Uterus (tissue), 4 donors: ENCODE measurements at places on chromosomes 2 and 18.

DNA sequence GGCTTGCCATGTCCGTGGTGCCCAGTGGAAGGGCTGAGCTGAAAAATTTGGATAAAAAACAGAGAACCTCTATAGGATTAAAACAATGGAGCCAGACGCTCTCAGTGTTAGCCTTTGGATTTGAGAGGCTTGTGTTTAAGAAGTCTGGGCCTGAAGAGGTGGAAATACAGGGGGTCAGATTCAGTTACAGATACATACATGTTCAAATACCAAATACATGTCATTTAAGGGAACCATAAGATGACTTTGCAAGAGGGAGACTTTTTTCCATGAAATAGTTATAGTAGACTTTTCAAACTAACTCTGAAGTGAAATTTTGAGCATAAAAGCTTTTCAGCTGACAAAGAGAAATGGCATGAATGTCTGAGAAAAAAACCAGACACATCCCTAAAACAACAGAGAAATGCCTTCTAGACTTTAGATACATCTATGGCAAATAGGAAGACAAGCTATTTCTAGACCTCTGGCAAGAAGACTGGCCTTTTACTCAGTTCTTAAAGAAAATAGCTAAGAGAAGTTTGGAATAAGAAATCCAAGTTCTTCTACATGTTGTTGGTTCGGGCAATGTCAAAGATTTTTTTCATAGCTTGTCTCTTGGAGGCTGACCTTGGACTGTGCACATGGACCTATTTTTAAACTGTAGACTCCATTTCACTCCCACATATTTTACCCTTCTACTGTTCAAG, 112.9 kb downstream of the LTBP1 start:
- no peak for DNase-seq

GRCh38 chr2:72996117-72996502, 75.4 kb downstream of the SFXN5 start:
- DNase-seq: peak; percentile 1

DNA sequence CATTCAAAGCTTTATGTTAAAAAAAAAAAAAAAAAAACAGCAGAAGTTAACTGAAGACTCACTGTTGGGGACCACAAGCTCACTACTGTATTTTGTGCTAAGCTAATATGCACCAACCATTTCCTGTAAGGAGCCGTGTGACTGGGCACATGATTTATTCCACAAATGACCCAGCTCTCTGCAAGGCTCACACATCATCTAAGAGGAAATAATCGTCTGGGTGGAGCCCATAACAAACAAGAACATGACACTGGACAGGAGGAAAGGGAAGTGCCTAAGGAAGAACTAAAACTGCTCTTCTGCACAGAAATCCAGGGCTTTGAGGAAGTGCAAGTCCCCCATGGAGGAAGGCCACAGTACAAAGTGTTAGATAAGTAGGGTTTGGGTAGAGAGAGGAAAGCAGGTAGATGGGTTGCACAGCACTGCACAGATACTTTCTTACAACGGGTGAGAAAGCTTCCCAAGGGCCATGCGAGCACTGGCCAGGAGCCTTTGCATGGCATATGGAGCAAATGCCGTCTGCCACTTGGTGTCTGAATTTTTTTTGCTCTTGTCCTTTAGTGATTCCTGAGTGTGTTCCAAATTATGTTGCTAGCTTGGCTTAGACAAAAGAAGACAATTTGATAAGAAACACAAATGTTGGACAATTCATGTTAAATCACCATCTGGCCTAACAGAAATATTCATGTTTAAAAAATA, 24.4 kb downstream of the NFE2L2 start:
- DNase-seq: no peak

DNA sequence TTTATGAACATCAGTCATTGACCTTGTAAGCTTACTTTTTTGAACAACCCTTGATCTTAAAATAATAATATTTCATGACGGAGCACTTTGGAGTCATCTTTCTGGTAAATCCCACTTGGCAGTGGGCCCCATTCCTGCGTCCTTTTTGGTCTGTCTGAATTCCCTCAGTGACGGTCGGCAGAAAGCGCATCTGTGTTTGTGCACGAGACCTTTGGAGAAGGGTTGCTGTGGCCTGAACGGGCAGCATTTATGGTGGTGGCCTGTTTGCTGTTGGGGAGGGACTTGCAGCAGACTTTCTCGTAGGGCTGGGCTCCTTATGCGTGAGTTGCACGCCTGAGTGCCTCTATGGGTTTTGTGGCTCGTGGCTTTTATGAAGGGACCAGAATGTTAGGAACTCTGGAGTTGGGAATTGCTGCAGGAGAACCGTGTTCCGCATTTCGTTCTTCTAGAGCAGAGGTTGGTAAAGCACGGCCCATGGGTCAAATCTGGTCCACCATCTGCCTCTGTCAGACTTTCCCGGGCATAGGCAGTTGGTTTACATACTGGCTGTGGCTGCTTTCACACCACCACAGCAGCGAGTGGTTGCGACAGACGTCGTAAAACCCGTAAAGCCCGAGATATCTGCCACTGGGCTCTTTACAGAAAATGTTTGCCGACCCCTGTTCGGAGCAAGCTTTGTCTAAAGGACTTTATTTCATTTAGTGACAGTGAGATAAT, 30.8 kb downstream of the LPIN1 start:
- DNase-seq: no peak

DNA sequence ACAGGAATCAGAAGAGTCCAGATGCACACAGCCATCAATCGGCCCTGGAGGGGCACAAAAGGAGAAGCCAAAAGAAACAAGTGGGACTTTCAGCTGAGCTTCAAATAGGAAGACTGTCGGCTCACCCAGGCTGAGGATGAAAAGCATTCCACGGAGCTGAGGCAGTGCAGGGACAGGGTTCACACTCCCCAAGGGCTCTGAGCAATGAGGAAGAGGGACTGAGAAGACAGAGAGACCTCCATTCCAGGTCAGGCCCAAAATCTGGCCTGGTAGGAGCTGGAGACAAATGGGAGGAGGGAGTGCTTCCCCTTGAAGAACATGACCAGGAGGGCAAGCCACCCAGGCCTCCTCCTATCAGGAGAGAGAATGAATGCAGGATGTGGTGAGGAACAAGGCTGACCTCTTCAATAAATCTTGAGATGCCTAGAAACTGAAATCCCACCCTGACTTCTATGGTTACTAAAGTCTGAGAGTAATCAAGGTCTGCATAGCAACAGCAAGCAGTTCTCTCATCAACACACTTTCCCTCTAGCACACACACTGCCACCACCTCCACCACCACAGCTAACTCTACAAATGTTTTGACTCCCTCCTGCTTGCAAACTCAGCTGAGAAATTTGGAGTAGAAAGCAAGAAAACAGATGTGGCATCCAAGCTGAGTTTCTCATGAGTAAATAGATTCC, 434.4 kb downstream of the TNS1 start:
- DNase-seq: no peak

DNA sequence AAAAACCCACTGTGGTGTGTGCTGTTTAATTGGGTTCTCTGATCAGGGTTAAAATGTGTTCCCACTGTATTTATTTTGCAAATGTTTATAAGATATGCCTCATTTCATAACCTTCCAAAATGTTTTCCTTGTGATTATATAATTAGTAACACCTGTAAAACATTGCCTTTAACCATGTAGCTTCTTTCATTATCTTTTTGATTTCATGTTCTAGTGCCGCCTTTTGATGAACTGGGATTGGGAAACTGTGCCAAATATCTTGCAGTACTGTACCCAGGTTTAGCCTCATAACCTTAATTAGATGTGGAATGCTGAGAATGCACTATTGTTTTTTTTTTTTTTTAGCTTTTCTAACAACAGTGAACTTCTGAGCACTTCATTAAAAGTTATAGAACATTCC, 96.9 kb downstream of the TANC1 start:
- no peak for DNase-seq

GRCh38 chr2:10267036-10267435, 35.7 kb upstream of the HPCAL1 start:
- DNase-seq: peak; percentile 6

DNA sequence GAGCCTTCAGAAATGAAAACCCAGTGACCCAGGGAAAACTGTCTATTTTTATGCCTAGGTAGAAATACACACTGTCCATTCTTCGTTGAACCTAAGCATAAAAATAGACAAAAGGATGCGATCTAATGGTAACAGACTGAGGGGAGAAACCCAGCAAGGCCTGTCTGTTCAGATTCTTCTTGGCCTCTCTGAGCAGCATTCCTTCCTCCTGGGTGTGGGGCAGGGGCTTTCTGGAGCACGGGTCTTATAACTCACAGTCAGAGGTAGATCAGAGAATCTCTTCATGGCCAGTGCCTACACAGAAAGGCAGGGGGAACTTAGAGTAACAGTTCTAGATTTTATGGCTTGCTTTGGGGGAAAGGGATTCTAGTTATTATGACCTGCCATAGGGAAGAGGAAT, 56.0 kb downstream of the PKDCC start:
- DNase-seq: no peak

- DNase-seq: no peak
Measured at GRCh38 chr18:66560094-66560493, 43.8 kb downstream of the CDH19 start.

GRCh38 chr2:240514631-240515030, 43.2 kb downstream of the ANKMY1 start:
- peak; percentile 7 for DNase-seq

GRCh38 chr2:101399021-101399799, 11.9 kb upstream of the CREG2 start:
- DNase-seq: no peak

DNA sequence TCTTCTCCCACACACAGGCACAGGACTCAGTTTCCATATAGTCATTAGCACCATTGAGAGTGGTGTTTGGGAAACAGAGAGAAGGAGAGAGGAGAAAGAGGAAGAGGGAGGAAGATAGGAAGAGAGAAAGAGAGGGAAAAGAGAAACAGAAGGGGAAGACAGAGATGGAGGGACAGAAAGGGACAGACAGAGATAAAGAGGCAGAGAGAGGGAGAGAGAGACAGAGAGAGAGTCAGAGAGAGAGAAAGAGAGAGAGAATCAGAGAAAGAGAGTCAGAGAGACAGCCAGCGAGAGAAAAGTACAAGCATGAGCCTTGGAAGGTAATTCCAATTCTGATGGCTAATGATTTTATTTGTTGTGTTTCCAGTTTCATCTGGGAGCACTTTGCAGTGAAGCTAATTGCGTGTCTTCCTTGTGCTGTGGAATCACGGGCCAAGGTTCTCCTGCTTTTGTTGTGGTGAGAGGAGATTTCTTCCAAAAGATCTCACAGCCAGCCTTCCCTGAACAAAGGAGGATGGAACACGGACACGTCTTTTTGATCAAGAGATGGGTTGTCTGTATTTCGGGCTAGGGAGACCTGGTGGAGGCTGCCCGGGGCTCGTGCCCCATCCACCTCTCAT, 153.6 kb upstream of the TWIST2 start:
- no peak for DNase-seq

DNA sequence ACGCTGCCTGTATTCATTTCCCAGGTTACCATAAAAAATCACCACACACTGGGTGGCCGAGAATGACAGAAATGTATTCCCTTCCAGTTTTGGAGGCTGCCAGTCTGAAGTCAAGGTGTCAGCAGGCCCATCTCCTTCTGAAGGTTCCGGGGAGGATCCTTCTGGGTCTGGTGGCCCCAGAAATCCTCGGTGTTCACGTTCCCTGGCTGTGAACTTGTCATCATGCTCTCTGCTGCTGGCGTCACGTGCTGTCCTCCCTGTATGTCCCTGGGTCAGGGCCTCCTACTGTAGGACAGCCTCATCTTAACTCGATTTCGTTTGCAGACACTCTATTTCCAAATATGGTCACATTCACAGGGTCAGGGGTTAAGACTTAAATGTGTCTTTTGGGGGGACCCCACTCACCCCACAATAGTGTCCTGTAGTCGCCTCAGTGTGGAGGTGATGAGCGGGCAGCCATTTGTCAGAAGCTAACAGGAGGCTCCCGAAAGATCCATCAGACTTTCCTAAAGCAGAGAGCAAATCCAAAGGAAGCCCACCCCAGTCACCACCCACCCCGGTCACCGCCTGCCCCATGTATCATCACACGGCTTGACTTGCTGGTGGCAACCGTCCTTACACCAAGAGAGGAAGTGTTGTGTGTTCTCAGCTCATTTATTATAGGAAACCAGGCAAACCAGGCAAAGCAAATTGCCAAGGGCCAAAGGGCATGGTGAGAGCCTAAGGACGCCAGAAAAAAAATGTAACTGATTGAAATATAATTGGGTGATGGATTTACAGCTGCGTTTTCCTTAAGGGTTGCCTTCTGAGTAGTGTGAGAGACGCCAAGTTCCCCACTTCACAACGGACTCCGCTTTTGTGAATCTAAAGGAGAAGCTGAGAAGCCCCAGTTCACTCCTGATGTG, 148.8 kb upstream of the ZNF236 start:
- peak; percentile 14 for DNase-seq

DNA sequence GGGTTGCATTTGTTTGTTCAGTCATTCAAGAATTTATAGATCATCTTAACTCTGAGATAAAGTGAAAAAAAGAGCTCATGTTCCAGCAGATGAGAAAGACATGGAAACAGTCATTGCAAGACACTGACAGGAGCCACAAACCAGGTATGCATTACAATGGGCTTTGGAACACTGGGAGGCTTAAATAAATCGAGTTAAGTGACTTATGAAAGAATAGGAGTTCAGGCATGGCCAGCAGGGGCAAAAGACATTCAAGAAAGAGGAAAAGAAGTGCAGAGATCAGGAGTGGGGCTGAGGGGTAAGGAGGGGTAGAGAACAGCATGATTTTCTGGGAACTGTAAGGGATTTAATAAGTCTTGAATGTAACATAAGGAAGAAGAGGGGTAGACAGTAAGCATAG, 121.2 kb upstream of the EPC2 start:
- DNase-seq: no peak

DNA sequence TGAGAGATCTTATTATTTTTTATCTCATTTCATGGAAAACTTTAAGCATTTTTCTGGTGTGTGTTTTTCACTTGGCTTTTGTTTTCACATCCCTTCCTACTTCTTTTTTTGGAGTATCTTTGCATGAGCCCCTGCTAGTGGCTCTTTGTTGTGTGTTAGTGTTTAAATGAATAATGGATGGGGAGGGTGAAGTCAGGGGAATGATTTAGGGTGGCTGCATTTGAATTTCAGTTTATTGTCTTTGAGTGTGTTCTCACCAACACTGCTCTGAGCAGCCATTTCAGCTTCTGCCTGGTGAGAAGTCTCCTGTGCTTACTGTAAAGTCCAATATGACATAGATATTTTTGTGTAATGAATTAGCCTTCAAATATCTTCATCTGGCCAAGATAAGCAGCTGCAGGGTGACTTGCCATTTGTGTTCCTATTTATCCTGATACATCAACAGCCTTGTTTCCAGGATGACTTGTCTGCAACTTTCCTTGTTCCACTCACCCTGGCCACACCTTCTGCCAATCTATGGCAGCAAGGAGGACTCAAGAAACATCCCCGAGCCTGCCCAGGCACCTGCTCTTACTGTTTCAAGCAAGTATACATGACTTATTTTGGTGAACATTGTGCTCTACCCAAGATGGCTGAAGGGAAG, 182.6 kb downstream of the PDE11A start:
- DNase-seq: no peak
